ENCODE measurements at places on chromosomes 6 and 20.

DNA sequence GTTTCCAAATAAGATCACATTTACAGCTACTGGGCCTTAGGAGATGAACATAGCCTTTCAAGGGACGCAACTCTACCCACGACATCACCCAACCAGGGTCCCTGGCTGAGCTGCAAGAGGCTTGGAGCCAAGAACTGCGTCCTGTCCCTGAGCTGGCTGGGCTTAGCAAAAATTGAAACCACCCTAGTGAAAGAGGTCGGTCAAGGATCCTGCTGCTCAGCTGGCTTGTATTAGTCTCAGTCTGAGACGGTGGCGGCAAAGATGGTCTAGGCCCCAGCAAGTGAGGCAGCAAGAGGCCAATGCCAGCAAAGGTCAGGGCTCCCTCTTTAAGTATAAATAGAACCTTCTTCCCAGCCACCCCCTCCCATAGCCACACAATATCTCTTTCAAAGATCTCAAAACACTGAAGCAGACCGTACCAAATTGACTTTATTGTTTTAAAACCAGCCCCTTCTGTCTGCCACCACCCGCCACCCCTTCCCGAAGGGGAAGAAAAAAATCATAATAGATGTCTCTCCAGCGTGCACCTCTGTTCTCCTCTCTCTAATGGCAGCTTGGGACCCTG, 140.5 kb downstream of the EYA2 start:
- no peak for DNase-seq

DNA sequence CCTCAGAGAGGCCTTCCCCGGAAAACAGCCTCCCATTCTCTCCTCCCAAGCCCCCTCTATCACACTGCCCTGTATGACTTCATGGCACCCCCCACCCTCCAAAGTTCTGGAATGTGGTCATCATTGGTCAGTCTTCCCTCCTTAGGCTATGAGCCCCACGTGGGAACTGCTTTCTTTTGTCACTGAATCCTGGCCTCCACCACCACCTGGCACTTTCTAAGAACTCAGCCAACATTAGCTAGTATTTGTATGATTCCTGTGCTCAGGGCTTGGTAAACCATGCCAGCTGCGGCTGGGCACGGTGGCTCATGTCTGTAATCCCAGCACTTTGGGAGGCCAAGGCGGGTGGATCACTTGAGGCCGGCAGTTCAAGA, 8.4 kb upstream of the E2F1 start:
- no peak for DNase-seq

GRCh38 chr20:62977613-62978560, 25.4 kb downstream of the SLC17A9 start:
- no peak for DNase-seq

- no peak for DNase-seq
Measured at GRCh38 chr6:168418711-168419121, 22.3 kb upstream of the SMOC2 start.

DNA sequence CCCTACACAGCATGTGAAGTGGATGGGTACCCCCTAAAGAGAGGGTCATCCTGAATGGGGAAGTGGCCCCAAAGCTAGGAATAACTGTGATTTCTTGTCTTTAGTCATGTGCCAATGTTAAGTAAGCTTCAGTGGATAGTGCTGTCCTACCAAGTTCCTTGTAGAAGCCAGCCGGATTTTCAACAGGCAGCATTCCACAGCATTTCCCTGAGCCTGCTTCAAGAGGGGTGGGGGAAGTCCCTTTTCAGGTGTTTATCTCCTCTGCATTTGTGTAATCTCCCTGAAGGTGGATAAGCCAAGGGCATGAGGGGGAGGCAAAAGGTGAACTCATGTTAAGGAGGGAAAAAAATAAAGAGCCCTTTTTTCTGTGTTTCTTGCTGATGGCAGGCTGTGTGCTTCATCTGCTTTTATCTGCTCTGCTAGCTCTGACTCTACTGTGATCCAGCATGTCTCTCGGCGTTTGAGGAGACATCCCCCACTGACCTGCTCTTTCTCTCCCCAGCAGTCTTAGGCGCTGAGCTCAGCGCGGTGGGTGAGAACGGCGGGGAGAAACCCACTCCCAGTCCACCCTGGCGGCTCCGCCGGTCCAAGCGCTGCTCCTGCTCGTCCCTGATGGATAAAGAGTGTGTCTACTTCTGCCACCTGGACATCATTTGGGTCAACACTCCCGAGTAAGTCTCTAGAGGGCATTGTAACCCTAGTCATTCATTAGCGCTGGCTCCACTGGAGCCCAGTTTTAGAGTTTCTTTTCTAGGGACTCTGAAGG, 1.9 kb downstream of the EDN1 start:
- DNase-seq = no peak

GRCh38 chr6:152087701-152088100, 280.2 kb downstream of the ESR1 start:
- peak; percentile 5 for DNase-seq

GRCh38 chr6:10451828-10452509, 37.1 kb upstream of the TFAP2A start:
- DNase-seq = no peak

- DNase-seq = no peak
Measured at GRCh38 chr6:11141295-11141694, 29.8 kb upstream of the ERVFRD-1 start.

DNA sequence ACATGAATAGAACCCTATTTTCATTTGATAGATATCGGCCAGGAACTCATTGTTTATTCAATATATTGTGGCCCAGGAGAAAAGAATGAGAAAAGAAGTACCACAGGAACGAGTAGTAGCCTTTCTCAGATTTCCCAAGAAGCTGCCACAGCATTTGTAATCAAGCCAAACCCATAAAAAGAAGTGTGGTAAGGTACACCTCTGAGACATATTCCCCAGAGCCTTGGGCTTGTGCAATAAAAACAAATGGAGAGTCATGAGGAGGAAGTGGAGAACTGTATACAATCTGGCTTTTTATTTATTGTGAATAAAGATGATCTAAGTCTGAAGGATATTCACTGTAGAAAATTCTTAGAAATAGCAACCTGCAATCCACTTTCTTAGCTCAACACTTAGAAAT, 36.7 kb downstream of the KIF6 start:
- DNase-seq = no peak

- no peak for DNase-seq
Measured at GRCh38 chr6:135168766-135169165, 12.3 kb upstream of the MYB start.

GRCh38 chr6:22302838-22303237, 6.0 kb upstream of the PRL start:
- DNase-seq = no peak

- DNase-seq = no peak
Measured at GRCh38 chr20:53916173-53916512, 154.3 kb downstream of the BCAS1 start.

GRCh38 chr20:7850775-7851490, 89.3 kb downstream of the HAO1 start:
- DNase-seq = no peak

- DNase-seq = no peak
Measured at GRCh38 chr20:59848182-59848581, 85.3 kb downstream of the SYCP2 start.

- peak; percentile 26 for DNase-seq
Measured at GRCh38 chr20:54624706-54625390, 149.5 kb downstream of the DOK5 start.

DNA sequence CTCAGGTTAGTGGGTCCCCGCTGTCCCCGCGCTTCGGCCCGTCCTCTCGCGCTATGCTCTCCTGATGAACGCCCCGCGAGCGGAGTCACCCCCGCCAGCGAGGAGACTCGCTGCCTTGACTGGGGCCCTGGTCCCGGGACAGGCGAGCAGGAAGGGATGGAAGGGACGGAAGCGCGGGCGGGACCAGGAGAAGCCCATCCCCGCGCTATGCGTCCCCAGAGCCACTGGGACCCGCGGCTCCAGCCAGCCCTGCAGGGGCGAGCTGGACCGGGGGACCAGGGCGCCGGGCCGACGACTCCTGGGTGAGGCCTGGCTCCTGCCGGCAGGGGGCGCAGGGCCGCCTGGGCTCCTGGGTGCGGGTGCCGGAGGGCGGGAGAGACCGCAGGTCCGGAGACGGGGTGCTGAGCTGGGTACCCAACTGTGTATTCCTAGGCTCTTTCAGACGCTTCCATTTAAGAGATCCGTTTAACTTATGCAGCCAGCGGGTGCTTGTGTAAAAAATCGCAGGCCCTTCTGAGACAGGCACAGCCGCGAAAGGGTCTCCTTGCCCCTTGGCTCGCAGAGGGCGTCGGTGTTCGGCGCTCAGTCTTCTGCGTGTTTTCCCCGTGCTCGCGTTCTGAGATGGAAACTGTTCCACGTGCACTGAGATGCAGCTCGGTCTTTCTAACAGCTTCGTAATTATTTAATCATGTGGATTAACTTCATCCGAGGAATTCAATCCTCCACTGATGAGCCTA, 580 bp upstream of the SYCP2 start:
- DNase-seq = peak; percentile 71

- DNase-seq = no peak
Measured at GRCh38 chr20:23157734-23158133, 71.6 kb upstream of the CD93 start.

DNA sequence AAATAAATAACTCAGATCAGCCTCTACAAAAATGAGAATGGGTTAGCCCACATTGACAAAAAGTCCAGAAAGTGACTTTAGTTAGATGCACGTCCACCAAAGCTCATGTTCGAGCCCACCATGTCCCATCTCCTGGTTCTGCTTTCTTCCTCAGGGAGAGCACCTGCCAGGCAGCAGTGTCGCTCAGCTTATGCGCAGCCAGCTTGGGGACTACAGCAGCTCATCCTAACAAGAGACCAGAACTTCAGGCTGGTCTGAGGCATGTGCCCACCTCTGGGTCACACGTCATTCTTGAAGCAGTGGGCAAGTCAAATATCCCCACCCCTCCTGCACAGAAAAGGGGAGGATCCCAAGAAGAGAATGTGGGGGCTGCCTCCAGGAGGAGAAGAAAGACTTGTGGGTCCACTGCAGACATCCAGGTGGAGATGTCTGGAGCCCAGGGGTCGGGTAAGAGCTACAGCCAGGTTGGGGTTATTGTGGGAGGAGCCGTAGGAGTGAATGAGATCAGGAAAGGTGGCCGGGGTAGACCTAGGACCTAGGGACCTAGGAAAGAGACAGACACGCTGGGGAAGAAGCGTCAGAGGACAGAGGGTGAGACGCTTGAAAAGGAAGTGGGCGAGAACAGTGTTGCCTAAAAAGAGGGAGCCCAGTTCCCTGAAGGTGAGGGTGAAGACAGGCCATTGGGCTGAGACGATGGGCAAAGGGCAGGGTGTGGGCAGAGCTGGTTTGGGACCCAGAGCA, 52.5 kb downstream of the SSR1 start:
- no peak for DNase-seq

- DNase-seq = no peak
Measured at GRCh38 chr20:45157962-45158361, 16.7 kb upstream of the PI3 start.

DNA sequence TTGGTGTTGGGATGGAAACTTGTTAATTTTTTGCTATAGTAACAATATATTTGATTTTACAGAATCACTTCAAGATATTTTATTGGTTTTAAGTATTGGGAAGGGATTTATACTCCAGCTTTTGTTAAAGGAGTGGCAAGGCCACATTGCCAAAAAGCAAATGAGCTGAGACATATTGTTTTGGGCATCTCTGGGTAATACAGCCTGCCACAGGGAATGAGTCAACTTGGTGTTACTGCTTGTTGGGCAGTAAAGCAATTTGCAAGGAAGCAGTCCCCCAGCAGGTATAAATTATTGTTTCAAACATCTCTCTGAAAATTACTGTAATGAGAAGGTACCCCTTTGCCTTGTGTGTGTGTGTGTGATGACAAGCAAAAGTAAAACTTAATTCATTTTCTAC, 868.3 kb upstream of the FLRT3 start:
- DNase-seq = peak; percentile 41

- peak; percentile 37 for DNase-seq
Measured at GRCh38 chr20:4153251-4153650, 137.9 kb upstream of the RNF24 start.

GRCh38 chr6:165308926-165309731, at the start of gene C6orf118:
Gene C6orf118 (minus strand): TSS chr6:165309605. CDS start chr6:165309586, 19 bp downstream.
- DNase-seq = peak; percentile 40

GRCh38 chr20:10074513-10074912, 39.7 kb downstream of the ANKEF1 start:
- DNase-seq = no peak

DNA sequence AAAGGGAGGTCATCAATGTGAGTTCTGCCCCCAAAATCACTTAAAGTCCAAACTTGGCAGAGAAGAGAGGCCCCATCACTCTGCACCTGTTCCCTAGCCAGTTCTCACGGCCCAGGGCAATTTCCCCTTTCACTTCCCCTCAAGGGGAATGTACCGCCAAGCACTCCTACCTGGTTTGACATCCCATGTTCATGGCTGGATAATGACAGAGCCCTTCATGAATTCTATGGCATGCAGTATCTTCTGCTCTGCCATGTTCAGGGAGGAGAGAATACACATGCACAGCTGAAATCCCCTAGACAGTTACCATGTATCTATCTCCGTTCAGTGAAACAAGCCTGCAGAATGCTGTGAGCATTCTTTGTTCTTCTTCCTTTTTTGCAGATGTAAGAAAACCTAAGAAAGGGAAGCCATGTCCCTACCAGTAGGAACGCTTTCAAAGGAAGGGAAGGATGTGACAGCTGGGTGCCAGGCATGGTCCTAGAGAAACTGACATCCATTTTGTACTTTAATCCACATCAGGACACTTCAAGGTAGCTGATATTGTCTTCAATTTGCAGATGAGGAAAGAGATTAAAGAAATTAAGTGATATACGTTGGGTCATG, 79.8 kb upstream of the ARID1B start:
- no peak for DNase-seq

DNA sequence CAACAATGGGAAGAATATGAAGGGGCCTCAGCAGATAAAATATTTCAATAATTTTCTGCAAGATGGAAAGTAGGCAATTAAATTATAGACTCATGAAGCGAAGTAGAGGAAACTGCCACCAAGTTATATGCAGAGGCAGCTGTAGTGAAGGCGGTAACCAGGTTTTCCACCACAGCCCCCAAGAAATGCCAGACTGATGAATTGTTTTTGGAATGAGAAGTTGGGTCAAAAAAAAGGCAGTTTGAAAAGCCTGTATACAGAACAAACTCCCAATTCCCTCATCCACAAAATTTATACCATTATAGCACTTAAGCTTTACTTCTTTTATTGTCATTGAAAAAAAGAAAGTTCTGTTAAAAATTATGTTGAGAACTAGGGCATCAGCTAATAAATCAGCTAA, 45.3 kb downstream of the ELOVL4 start:
- no peak for DNase-seq

GRCh38 chr6:38432479-38432878, 207.2 kb downstream of the BTBD9 start:
- DNase-seq = no peak

- DNase-seq = no peak
Measured at GRCh38 chr6:87897013-87897412, 150.6 kb upstream of the SPACA1 start.
